ENCODE measurements at places on chromosomes 13 and 19. TPM values are rescaled to one million over a fixed set of nuclear protein-coding genes. Genes with fewer than 3 reads are reported as not detected.

GRCh38 chr13:37026771-37027170, 26.2 kb downstream of the EXOSC8 start:
- DNase-seq, result no peak

DNA sequence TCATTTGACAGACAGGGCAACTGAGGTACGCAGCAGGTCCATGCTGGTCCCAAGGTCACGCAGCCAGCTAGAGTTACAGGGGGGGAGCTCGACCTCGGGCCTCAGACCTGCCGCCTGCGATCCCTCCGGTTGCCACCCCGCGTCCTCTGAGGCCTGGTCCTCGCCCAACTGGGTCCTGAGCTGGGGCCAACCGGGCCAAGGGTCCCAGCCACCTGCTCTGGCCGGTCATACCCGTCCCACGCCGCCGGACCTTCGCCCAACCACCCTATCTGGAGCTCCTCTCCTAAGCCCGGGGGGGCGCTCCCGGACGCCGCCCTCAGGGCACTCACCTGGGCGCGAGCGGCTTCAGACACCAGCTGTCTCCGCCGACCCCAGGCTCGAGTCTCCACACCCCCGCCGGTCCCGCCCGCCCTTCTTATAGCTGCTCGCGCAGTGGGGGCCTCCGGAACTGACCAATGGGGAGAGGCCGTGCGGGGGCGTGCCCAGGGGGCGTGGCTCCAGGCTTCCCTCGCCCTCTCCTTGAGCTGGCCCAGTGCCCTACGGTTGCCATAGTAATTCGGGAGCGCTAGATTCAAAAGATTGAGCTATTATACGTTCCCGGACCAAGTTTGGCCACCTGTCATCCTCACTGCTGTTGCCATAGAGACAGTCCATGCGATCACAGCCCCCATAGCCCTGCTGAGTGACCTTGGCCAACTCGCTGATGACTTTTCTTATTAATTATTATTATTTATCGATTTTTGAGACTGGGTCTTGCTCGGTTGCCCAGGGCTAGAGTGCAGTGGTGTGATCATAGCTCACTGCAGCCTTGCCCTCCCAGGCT, at the start of gene PLIN5:
PLIN5 (minus strand) TSS at position 389 of the 823 bp plus-strand sequence. CDS start 1,150 bp downstream, outside the sequence.
- no peak for DNase-seq

- DNase-seq, result no peak
Observed at GRCh38 chr19:19362075-19362474, 41.4 kb downstream of the MAU2 start.

DNA sequence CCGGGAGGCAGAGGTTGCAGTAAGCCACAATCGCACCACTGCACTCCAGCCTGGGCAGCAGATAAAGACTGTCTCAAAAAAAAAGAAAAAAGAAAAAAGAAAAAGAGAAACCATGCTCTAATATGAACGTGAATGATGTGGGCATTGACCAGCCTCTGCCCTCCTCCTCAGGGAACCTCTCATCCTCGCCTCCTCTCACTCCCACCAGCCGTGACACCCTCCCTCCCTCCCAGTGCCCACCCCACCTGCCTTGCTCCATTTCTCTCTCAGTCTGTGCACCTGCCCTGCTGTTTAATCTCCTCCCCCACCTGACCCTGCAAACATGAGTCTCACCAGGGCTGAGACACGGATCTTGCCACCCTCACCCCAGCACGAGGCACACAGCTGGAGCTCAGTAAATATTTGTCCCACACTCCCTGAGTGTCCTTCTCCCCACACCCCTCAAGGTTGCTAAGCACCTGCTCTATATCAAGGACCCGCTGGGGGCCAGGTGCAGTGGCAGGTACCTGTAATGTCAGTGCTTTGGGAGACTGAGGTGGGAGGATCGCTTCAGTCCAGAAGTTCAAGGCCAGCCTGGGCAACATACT, 7.5 kb upstream of the BCAT2 start:
- no peak for DNase-seq

- DNase-seq, result no peak
Observed at GRCh38 chr19:13866463-13867046, 10.4 kb upstream of the NANOS3 start.

- no peak for DNase-seq
Observed at GRCh38 chr19:47012617-47013016, 7.0 kb upstream of the NPAS1 start.

DNA sequence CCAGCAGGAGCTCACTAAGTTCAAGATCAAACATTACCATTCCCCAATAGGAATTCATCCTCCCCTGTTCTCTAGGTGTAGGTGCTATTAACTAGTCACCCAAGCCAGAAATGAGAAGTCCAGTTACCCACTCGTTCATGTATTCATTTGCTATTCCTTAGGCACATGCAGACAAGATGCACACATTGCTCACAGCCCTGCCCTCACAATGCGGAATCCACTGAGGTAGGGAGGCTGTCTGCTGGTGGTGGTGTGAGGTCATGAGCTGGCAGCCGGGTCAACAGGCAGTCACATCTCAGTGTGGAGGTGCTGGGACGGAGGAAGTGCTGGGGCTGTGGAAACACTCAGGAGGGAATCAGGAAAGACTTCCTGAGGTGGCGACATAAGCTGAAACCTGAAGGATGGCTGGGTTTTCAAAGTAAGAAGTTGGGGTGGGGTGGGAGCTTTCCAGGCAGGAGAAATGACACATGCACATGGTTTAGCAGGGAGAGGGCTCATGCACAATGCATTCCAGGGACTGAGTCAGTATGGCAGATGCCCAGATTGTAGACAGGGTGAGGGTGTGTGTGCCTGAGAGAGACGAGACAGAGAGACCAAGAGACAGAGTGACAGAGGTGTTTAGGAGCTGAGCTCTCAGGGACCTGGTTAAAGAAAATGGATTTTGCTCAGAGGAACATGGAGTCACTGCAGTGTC, 117.6 kb downstream of the USP12 start:
- DNase-seq, result no peak

- no peak for DNase-seq
Observed at GRCh38 chr13:50679321-50679720, 164.2 kb downstream of the DLEU7 start.

DNA sequence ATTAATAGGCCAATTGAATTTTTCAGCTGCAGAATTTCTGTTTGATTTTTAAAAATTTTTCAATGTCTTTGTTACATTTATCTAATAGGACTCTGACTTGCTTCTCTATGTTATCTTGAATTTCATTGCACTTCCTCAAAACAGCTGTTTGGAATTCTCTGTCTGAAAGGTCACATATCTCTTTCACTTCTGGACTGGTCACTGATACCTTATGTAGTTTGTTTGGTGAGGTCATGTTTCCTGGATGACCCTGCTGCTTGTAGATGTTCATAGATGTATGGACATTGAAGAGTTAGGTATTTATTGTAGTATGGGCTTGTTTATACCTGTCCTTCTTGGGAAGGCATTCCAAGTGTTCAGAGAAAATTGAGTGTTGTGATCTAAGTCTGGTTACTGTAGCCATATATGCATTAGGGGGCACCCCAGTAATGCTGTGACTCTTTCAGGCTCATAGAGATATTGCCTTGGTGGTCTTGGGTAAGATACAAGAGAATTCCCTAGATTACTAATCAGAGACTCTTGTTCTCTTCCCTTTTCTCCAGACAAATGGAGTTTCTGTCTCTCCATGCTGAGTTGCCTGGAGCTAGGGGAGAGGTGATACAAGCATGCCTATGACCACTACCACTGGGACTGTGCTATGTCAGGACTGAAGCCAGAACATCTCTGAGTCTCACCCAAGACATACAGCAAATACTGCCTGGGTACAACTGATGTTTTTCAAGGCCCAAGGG, 27.8 kb downstream of the RFC3 start:
- no peak for DNase-seq

GRCh38 chr19:10820173-10820572, 15.8 kb downstream of the TMED1 start:
- DNase-seq, result no peak

DNA sequence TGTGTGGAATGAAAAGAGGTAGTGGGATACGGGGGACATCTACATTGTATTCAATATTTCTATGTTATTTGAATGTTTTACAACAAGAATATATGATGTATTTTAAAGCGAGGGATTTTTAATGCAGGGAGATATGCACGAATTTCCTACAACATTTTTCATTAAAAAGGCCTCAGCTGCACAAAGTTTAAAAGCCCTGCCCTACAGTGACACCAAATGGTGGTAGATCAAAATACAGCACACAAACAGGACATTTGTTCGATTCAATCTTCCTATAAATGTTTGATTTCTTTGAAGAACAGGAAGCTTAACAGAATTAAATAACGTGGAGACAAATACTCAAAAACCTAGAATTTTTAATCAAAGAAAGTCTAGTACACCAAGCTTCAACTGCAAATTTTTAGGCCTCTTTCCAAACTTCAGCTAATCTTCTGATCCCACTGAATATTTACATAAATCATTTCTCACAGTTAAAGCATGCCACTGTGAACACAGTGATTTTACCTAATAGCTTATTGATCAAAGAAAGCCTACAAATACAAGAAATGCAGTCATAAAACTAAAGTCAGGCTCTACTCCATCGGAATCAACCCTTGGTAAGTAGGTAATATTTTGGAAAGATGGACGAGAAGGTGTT, 257.2 kb downstream of the DIAPH3 start:
- DNase-seq, result peak; percentile 3

- DNase-seq, result no peak
Observed at GRCh38 chr13:42076309-42076713, 27.9 kb downstream of the DGKH start.

GRCh38 chr13:27352698-27353097, 71.7 kb upstream of the GTF3A start:
- DNase-seq, result no peak

DNA sequence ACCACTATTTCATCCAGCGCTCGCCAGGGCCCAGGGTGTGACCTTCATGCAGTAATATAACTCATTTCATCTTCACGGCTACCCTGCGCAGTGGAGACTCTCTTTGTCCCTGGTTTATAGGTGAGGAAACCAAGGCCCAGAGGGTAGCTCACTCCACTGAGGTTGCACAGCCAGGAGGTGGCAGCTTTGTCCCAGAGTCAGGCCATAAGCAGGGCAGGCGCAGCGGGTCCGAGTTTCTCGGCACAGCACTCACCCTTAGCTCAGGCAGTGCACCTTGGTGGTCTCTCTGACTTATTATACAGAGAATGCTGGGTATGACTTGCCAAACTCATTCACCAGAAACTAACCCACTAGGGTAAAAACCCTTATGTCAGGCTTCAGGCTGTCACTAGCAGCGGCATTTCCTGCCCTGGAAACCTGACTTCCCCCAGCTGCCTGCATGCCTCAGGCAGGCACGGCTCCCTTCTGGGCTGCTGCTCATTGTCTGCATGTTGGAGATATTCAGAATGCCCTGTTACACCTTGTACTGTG, 24.5 kb downstream of the PPP5C start:
- DNase-seq, result no peak

DNA sequence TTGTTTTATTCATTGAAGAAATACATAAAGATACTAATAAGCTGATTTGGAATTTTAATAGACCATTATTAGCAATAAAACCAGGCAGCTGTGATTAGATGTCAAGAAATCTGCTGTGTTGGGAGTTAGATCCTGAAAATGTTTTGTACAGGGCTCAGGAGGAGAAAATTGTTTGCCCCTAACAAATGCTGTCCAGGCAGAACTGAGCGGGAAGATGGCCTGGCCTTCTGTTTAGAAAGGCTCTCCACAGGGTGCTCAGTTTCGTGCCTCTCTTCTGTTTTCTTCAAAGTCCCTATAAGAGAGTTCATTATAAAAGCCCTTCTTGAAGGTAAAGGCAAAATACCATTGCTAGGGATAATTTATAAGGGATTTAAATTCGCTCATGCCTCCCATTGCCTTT, 64.1 kb downstream of the ERCC5 start:
- DNase-seq, result no peak

DNA sequence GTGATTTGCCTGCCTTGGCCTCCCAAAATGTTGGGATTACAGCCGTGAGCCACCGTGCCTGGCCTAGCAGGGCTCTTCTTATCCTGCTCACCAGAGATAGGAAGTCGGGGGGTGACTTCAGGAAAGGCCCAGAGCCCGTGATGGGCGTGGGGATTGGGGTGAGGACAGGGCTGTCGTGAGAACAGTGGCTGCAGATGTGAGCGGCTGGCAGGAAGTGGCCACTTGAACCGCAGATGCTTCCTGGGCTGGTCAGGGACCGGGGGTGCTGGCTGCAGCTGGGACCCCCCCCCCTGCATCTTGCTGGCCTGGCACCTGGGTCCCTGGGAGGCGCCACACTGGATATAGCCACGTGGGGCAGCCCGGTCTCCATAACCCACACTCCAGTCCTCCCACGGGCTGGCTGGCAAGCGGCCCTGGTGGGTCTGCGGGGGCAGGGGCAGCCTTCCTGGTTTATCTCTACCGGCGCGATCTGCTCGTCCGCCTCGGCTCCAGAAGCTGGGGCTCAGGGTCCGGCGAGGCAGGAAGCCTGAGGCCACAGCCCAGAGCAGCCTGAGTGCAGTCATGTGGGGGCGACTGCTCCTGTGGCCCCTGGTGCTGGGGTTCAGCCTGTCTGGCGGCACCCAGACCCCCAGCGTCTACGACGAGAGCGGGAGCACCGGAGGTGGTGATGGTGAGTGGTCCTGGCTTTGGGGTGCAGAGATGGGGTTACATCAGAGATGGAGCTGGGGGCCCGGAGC, at the start of gene F2RL3:
F2RL3 (plus strand) TSS at position 371 of the 737 bp plus-strand sequence; CDS start at position 562, 191 bp downstream.
- DNase-seq, result no peak

GRCh38 chr19:1587872-1588271, 4.8 kb downstream of the MBD3 start:
- no peak for DNase-seq

DNA sequence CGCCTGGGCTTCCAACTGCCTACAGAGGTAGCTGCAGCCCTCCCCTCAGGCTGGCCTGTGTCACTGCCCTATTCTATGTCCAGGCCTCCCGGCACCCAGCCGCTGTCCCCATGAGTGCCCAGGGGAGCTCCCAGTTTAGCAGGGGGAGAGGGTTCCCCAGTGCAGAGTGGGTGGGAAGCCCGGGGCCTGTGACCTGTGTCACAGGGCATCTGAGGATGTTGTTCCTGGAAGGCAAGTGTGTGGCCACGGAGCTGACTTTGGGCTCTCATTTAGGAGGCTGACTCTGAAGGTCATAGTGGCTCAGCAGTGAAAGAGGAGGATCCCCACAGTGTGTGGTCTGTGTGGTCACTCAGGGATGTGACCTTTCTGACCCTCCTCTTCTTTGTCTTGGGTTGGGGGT, 25.1 kb downstream of the PPP1R37 start:
- no peak for DNase-seq

GRCh38 chr19:32830231-32831014, 39.1 kb downstream of the SLC7A9 start:
- DNase-seq, result no peak

DNA sequence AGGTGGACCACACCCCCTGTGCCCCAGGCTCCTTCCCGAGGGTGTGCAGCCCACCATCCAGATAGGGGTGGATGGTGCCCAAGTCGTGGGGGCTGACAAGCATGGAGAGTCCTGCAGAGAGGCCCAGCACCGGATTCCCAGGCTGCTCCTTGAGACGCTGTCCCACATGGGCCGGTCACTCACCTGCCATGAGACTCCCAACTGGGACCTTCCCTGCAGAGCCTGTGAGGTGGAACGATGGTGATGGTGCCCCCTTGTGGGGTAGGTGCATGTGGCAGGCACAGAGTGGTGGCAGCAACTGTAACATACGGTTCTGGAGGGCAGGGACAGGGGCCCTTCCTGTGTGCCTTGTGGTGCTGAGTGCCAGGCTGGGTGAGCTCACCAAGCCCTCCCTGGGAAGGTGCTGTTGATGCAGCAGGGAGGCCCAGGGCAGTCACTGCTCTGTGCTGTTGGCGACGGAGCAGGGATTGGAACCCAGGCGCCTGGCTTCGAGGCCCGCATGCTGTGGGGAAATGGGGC, 33.1 kb downstream of the PPP1R37 start:
- DNase-seq, result no peak

LRRC25 gene
- 2.9 TPM for total RNA-seq

ADPRHL1 gene
- 6.0 TPM for total RNA-seq

ATXN8OS gene
- not detected for total RNA-seq

ZNF285 gene
- 11.1 TPM for total RNA-seq

METTL21C gene
- 0.69 TPM for total RNA-seq

LIN7B gene
- total RNA-seq, result 4.7 TPM

UBE2L5 gene
- total RNA-seq, result 0.21 TPM
